Airway epithelial cell (primary cell): ENCODE measurements at places on chromosomes 2 and 18. TPM values are rescaled to one million over a fixed set of nuclear protein-coding genes. Genes with fewer than 3 reads are reported as not detected.

The ACTG2 gene
- total RNA-seq = 2.3 and 4.5 TPM in 2 replicates

The TRAPPC8 gene
- 12.3 and 17.6 TPM in 2 replicates for total RNA-seq

The GPR45 gene
- not detected in 2 replicates for total RNA-seq

The IKZF2 gene
- 14.9 and 20.2 TPM in 2 replicates for total RNA-seq

The PDE6D gene
- total RNA-seq = 20.0 and 26.4 TPM in 2 replicates

The NDUFB3 gene
- 99.2 and 150 TPM in 2 replicates for total RNA-seq

The RAB6C gene
- total RNA-seq = not detected in 2 replicates

The EML6 gene
- 0.42 and 1.8 TPM in 2 replicates for total RNA-seq

The STEAP3 gene
- 17.2 and 23.4 TPM in 2 replicates for total RNA-seq

The NYAP2 gene
- total RNA-seq = not detected in 2 replicates

The M1AP gene
- 0.56 and 0.63 TPM in 2 replicates for total RNA-seq

The DNAJC5G gene
- not detected in 2 replicates for total RNA-seq

The AQP12A gene
- not detected in 2 replicates for total RNA-seq

The ABCB11 gene
- total RNA-seq = 0.07 and 0.28 TPM in 2 replicates

The SFXN5 gene
- 5.2 and 7.6 TPM in 2 replicates for total RNA-seq

The ADGRF3 gene
- total RNA-seq = not detected in 2 replicates

The SDC1 gene
- total RNA-seq = 909 and 1,110 TPM in 2 replicates

The CYP27C1 gene
- total RNA-seq = 1.1 and 1.7 TPM in 2 replicates

The CRYGD gene
- total RNA-seq = not detected in 2 replicates

The IL36RN gene
- 9.6 and 11.6 TPM in 2 replicates for total RNA-seq

The VIT gene
- 0.07 TPM in 1 of 2 replicates, not detected in the other for total RNA-seq

The PSTPIP2 gene
- 17.2 and 20.2 TPM in 2 replicates for total RNA-seq

The GAL3ST2 gene
- total RNA-seq = not detected in 2 replicates

The ARHGAP25 gene
- total RNA-seq = 1.6 and 3.9 TPM in 2 replicates

The SEMA4F gene
- 8.2 and 12.7 TPM in 2 replicates for total RNA-seq

The YWHAQ gene
- 344 and 408 TPM in 2 replicates for total RNA-seq

The RAD51AP2 gene
- total RNA-seq = 0.05 and 0.14 TPM in 2 replicates

The BOLL gene
- not detected in 2 replicates for total RNA-seq

The CDH19 gene
- 0.14 TPM in 1 of 2 replicates, not detected in the other for total RNA-seq

The CGREF1 gene
- 0.70 and 3.2 TPM in 2 replicates for total RNA-seq

The TCF23 gene
- not detected in 2 replicates for total RNA-seq

The PRSS56 gene
- not detected in 2 replicates for total RNA-seq

The C2orf78 gene
- not detected in 2 replicates for total RNA-seq
